ENCODE measurements at places on chromosomes 12 and 14. TPM values are rescaled to one million over a fixed set of nuclear protein-coding genes. Genes with fewer than 3 reads are reported as not detected.

- no peak for DNase-seq
These were observed 466.4 kb downstream of the NPAS3 start for GRCh38 chr14:33404964-33405574.

- DNase-seq = no peak
These were observed 5.6 kb upstream of the OR6C76 start for GRCh38 chr12:55420307-55420962.

DNA sequence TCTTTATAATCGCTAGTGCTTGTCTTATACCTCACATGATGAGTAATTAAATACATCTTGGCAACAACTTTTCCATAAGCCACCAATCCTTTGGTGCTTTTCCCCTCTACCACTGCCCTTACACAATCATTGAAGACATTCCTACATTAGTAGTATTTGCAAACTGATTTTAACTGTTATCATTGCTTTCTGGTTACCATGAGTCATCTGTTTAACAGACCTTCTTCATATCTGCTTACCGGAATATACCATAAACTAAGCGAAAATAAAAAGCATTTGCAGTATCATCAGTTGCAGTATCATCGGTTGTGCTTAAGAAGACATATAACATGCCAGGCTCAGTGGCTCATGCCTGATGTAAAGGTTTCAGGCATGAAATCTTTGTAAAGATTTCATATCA, 54.8 kb upstream of the PLEKHA5 start:
- no peak for DNase-seq

DNA sequence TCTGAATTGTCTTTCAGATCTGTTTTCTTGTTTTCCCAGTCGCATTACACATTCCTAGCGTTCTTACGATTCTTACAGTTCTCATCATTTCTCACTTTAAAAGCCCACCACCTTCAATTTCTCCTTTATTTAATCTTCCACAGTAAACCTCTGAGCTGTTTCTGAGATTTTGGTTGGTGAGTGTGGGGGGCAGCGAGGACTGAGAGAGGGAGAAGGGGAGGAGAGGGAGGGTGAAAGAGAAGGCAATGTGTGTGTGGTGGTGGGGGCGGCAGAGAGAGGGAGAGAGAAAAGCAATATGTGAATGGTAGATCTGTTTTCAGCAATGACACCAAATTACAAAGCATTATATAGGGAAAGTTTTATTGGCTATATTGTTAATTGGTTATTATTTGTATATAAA, 282.6 kb downstream of the SOX5 start:
- DNase-seq = no peak

SLC7A8 gene
- 7.7 TPM for total RNA-seq

- DNase-seq = no peak
These were observed 111.2 kb downstream of the MYRFL start for GRCh38 chr12:69936214-69936731.

KCNK13 gene
- not detected for total RNA-seq

DNA sequence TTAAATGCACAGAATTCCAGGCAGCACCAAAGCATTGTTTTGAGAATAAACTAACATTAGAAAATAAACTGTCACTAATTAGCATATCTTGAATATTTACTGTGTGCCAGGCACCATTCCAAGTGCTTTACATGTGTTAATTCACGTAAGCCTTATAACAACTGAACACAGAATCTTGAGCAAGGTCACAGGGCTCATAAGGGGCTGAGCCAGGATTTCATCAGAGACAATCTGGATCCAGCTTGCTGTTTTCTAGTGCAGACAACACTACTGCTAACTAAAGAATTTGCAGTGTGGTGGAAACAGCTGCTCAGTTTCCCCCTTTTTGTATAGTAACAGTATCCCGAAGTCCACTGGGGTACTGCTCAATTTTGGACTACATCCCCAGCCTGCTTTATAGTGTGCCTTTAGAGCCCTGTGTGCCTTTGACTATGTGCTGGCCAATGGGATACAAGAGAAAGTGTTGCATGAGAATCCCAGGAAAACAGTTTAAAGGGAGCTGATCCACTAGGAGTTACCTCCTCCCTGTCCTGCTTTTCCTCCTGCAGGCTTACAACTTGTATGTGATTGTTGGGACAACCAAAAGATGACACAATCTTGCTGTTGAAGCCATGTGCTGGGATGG, 36.0 kb upstream of the RMST start:
- no peak for DNase-seq

DNA sequence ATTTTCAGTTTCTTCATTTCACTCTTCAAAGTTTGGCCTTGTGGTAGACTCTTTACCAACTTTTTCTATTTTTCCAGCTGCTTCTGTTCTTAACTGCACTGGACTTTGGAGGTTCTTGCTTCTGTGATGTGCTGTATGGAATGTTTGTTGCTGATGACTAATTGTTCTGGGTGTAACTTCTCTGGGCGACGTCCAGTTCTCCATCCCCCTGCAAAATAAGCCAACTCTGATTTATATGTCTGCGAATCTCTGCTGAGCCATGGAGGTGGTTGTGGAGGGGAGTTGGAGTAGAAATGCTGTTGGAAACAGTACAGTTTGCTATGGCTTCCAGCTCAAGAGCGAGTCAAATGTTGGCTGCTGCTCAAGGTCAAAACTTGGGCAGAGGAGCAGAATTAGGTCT, 113.9 kb upstream of the DYRK2 start:
- no peak for DNase-seq

DNA sequence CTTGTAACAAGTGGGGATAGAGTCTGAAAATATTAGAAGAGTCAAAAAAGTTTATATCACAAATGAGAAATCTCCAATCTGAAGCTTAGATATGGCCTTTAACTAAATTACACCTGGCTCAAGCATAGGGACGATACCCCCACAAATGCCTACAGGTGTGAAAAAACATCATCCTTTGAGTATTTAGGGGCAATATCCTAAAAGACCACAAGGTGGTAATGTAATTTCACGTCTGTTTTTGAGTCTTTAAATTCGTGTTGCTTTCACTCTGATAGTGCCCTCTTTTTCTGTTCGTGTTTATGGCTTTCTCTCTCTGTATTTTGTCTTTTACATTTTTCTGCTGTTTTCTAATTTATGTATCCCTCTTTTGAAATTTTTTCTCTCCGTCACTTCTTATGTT, 84.3 kb downstream of the ETNK1 start:
- DNase-seq = no peak

NTF3 gene
- not detected for total RNA-seq

LRRC74A gene
- not detected for total RNA-seq

DNA sequence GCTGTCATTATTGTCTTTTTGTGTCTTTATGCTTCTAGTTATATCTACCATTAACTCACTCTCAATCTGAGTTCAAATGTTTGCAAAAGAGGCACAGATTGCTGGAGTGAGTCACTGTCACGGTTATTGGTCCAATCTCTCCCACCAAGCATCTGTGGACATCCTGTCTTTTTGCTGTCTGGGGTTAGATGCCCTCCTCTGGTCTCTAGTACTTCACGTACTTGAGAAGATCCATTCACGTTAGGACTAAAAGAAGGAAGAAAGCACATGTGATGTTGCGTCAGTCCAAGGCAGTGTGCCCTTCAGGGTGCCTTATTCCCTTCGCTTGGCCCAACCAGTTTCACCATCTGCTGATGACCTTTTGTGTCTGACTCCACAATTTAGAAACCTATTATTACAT, 72.3 kb upstream of the STXBP6 start:
- no peak for DNase-seq

TMEM121 gene
- 3.5 TPM for total RNA-seq

- no peak for DNase-seq
These were observed 57.0 kb upstream of the EGLN3 start for GRCh38 chr14:34007902-34008301.

DNA sequence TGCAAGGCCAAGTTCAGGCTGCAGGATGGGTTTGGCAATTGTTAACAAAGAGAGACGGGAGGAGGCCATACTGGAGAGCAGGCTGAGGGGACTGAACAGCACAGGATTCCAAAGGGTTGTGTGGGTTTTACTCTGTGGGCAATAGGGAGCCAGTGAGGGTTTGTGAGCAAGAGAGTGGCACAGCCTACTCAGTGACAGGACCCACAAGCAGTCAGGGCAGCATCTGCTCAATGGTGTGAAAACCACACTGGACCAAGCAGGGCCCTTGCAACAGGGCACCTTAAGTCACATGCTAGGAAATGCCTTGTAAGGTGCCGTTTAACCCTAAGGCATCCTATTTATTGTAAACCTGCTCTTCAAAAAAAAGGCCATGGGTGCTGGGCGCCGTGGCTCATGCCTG, 22.0 kb downstream of the SYNE3 start:
- DNase-seq = no peak

DNA sequence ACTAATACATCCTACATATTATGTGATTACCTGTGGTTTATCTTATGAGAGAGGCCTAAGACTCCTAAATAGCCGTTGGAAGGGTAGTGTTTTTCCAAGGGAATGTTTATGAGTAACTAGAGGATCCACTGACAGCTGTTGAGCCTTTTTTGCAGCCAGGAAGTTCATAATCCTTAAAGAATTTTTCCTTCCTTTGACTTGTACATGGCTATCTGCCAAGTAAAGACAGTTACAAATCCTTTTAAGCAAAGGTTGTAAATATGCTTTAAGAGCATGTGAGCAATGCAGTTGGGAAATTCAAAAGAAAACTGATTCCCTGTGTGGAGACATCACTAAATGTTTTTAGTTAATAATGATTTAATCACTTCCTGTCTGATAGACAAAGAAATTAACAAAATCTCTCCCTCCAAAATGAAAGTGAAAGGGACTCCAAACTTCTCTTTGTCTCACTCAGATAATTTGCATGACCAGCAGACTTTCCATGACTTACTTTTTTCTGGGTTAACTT, 333.8 kb downstream of the PDZRN4 start:
- no peak for DNase-seq

DNA sequence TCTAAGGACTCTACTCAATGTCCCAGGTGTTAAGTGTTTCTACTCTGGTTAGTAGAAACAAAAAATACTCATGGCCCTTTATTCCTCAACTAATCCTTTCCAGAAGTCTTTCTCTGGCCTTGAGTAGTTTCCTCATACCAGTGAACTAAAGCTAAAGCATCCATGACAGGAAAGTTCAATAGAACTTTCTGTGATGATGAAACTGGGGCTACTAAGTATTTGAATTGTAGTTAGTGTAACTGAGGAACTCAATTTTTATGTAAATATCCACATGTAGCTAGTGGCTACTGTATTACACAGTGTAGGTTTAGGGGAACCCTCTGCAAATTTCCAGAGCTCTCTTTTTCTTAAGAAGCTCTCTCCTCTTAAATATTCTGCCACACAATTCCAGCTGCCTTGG, 63.7 kb downstream of the R3HDM2 start:
- no peak for DNase-seq

Measured in naive thymus-derived CD4-positive, alpha-beta T cell (primary cell).